Activated CD4-positive, CD25-positive, alpha-beta regulatory T cell treated with anti-CD3 and anti-CD28 coated beads, Interleukin-2, amount 50 U/mL, for 24 hours (primary cell): ENCODE measurements at places on chromosomes 1 and 21.
A peak's percentile ranks its signal among the peaks of the same experiment; 100 is the strongest.

GRCh38 chr1:30126848-30127247 is 596.5 kb downstream of the MATN1 start:
- ATAC-seq = no peak

GRCh38 chr1:248906753-248907661 is 972 bp downstream of the PGBD2 start:
- no peak for ATAC-seq

GRCh38 chr1:39791838-39792237 is 3.2 kb upstream of the BMP8B start:
- no peak for ATAC-seq

- no peak for ATAC-seq
Observed at GRCh38 chr1:241782396-241782795, 65.6 kb upstream of the EXO1 start.

DNA sequence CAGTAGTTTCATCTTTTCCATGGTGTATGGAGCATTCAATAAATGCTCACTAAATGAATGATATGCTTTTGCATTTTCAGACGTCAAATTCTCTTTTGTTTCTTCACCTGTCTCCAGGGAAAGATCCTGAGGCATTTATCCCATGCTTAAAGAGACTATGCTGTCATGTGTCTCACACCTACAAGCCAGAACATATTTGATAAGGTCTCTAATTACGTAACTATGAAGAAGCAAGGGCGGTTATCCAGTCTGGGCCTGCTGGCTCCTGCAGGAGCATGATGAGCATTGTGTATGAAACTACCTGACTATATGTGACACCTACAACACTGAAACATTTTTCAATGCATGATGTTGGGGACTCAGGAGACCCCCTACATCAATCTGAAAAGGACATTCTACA is 51.8 kb downstream of the FBXO42 start:
- ATAC-seq = no peak

DNA sequence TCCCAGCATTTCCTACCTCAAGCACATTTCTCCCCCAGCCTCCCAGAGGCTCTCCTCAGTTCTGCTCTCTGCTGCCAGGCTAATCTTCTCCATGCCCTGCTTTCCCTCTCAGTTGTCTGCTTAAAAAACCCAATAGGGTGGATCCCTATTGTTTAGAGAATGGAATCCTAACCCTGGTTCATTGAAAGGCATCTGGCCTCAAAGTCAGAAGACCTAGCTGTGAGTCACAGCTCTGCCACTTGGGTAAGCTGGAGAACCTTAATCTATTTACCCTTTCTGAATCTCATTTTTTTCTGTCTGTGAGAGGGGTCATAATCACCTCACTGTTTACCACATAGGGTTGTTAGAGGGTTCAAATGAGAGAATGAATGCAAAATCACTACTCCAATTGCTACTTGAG is 12.5 kb upstream of the MYOC start:
- ATAC-seq = no peak

DNA sequence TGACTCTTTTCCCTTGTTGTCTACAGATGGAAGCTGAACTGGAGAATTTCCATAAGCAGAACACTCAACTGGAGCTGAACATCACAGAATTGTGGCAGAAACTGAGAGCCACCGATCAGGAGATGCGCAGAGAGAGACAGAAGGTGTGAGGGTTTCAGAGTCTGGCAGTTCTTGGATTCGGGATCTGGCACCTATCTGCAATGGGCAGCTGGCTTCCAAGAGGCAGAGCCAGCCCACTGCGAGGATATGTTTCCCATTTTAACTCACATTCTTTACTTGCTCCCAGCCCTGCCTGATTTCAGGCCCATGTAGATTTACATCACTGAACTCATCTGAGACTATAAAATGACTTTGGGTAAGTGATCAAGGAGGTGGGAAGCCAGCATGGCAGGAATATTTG is 37.3 kb upstream of the TMEM125 start:
- ATAC-seq = no peak

DNA sequence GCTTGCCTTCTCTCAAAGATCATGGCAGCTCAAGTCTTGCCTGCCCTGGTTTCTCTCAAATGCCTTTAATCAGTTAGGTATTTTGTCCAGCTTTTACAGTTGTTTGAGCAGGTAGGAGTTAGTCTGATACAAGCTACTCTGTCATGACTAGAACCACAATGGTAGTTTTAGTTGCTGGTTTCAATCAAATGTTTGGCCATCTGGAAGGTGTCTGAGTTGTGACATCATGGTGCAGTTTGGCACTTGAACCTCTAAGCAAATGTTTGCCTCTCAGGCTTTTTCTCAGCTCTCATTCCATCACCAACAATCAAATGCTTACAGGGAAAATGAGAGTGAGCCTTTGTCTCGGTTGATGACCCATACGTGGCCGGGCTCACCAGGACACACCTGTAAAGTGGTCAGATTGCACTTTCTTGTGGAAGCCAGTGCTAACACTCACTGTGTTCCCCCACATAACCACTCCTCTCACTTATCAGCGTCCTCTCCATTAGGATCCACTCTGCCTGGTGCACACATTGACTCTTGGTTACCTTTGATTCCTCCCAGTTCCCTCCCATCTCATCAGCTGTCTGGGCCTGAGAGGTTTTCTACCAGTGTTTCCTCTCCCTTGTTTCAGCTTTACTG is 67.5 kb downstream of the CCDC185 start:
- no peak for ATAC-seq

DNA sequence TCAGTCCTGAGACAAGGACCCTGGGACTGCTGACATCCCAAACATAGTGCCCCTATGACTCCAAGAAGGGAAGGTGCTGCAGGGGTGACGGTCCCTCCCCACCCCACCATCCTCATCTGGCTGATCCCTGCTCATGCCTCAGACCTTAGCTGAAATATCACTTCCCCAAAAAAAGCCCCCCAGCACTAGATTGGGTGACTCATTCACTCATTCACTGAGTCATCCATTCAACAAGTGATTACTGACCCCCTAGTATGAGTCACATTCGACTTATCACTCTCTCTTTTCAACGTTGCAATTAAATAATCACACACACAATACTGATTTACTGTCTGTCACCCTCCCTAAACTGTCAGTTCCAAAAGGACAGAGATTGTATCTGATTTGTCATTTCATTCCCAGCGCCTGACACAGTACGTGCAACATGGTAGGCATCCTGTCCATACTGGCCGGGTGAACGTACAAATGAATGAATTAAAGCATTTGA is 48.6 kb downstream of the HIVEP3 start:
- peak; percentile 70 for ATAC-seq

- ATAC-seq = no peak
Observed at GRCh38 chr1:97123717-97124431, 402.3 kb downstream of the PTBP2 start.

- no peak for ATAC-seq
Observed at GRCh38 chr1:205576011-205576410, 55.8 kb downstream of the ELK4 start.

- no peak for ATAC-seq
Observed at GRCh38 chr1:175172503-175172902, 20.1 kb downstream of the KIAA0040 start.

DNA sequence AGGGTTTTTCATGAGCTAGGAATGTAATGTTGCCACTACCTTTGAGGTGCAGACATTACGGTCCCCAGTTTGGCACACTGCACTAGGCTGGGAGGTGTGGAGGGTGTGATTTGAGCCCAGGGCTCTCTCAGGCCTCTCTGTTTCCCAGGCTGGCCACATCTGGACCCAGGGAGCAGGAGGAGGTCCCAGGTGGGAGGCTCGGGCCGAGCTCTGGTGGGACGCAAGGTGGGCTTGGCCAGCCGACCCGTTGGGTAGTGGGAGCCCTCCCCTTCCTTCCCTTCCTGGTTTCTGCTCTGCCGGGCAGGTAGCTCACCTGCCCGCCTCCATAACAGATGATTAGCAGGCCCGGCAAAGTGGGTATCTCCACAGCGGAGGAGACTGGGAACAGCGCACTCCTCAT is 146.2 kb upstream of the TMEM51 start:
- no peak for ATAC-seq

DNA sequence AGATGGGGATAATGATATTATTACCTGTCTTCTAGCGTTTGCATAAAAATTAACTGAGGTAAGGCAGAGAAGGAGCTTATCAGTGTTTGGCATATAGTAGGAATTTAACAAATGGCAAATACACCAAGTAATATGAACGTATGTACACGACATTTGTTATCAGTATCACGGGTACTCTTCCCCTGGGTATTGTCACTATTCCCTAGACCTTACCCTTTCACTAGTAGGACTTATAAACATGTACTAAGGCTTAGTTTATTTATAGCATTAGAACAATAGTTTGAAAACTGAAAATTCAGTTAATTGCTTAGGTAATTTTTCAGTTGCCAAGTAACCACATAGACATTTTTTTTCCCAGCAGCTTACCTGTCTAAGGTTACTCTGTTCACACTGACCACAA is 187.0 kb downstream of the KCTD3 start:
- ATAC-seq = no peak
